Hematopoietic multipotent progenitor cell treated with erythropoietin and hydrocortisone succinate and interleukin-3 and kit ligand, for 17 days (in vitro differentiated cells): ENCODE measurements at places on chromosomes 6 and 20.

GRCh38 chr6:95204178-95204577 is 373.2 kb upstream of the MANEA start:
- no peak for DNase-seq

DNA sequence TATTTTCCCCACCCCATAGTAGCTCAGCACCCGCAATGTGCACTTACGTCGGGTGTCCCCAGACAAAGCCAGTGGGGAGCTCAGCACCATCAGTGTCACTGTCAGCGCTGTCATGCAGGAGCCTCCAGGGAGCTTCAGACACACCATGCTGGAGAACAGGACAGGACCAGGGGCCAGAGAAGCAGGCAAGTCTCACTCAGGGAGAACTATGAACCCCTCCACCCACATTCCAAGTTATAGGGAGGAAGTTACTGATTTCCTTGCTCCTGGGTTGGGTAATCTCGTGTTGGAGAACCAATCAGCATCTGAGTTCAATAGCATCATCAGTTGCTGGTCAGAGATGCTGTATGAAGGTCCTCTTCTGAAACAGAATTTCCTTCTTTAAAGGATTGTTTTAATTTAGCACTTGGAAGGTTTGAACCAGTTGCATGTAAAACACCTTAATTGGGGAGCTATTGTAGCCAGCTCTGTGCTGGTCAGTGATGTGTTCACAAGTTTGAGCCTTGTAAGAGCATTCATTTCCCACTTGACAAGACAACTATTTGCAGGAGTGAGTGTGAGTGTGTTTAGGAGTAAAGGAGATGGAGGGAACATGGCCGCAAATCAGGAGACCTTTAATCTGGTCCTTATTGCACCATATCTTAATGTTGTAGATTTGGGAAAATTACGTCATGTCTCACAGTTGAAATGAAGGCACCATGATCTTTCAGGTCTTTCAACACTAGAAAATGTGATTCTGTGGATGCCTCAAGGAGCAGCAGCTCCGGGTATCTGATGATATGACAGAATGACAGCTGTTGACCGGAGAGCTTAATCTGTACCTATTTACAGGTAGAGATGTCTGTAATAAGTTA is at the start of gene HLA-DRB1:
TSS of gene HLA-DRB1 (minus strand) at position 253 of the 854 bp plus-strand sequence. CDS start at position 147, 106 bp downstream.
- DNase-seq, result no peak

DNA sequence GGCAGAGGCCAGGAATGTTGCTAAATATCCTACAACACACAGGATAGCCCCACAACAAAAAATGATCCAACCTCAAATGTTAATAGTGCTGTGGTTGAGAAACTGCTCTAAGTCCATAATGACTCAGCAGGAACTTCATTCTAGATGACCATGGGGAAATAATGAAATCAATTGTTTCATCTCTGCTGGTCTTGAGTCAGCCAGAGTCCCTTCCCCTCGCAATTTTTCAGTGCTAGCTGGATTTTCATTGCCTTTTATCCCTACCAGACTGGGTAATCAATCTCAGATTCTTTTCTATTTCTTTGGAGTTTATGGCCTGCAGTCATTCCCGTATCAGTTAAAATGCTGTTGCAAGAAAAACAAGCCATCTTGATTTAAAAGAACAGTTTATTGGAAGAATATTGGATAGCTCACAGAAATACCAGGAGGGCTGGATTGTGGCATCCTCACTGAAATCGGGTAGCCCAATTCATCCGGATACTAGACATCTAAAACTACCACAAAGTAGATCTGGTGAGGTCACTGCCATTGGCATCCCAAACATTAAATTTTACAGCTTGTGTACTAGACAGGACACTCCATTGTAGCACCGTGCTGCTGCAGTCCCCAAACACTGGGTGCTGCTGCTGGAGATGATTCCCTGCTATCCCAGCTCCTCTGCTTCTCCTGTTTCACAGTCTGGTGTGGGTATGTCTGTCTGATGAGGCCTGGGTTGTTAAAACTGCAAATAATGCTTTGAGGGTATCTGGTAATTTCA is 30.3 kb upstream of the POPDC3 start:
- DNase-seq, result no peak

DNA sequence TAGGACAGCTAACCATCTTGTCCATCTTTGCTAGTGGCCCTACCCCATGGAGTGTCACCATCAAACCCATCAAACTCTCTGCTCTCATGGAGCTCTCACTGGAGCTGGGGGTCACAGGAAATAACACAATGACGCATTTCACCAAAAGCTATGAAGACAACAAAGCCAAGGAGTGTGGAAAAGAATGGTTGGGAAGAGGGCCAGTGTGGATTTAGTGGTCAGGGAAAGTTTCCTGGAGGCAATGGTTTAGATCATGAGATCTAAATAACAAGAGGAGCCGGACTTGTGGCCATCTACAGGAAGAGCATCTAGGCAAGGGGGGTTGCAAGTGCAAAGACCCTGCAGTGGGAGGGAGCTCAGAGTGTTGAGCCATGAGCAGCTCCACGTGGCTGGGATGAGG is 189.5 kb downstream of the BMP7 start:
- no peak for DNase-seq

GRCh38 chr6:105900125-105900937 is 185.8 kb upstream of the PRDM1 start:
- no peak for DNase-seq

DNA sequence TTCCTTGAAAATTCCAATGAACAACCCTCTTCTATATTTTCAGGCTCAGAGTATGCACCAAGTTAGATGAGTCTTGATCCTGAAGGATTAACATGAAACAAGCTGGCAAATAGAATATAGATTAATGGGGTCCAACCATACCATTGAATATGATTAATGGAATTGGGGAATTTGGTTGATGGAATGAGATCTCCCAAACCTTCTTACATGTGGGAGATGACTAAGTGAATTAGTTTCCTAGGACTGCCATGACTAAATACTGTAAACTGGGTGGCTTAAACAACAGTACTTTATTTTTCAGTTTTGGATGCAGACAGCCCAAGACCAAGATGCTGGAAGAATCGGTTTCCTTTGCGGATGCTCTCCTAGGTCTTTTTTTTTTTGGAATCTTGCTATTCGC is 347.0 kb downstream of the QKI start:
- DNase-seq, result no peak

DNA sequence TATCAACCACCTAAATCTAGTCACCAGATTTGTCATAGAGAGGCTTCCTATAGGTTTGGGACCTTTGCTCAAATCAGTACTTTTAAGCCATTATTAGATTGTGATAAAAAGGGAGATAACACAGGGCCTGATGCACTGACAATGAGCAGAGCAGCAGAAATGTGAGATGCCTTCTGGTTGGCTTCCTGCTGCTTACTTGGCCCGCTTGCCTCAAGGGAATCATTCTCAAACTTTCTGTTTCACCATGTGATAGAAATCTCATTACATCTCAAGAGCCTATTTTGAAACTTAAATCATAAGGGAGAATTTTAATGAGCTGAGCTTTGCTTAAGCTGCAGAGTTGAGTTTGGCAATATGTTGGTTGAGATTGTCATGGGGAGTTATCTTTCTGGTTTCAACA is 606.0 kb downstream of the DHX35 start:
- DNase-seq, result no peak

GRCh38 chr6:132133736-132134445 is 182.7 kb upstream of the CCN2 start:
- DNase-seq, result no peak

GRCh38 chr20:41174373-41174772 is 37.0 kb downstream of the PLCG1 start:
- no peak for DNase-seq

GRCh38 chr6:31268836-31269235 is 3.1 kb downstream of the HLA-C start:
- DNase-seq, result no peak

DNA sequence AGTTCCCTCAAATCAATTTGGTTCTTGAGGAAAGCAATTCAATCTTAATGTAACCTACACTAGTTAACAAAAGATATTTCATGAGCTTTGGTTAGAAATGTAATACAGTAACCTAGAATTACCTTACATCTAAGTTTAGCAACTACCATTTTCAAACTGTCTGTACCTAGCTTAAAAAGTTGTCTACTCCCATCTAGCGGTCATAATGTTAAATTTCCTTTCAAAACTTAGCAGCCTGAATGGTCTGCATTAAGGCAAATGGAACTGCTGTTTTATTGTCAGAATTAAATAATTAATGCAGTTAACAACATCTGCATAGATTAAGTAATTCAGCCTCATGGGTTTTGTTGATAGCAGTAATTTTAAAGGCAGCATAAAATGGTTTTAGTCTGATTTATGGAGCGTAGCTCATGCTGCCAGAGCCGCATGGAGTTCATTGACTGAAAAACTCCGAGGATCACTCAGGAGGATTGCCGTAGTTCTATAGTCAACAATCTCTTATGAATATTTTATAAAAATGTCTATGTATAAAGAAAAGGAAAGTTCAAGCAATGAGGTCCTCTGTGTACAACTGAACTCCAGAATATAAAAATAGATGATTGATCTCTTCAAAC is 485.4 kb upstream of the MANEA start:
- DNase-seq, result no peak
